Stimulated activated CD8-positive, alpha-beta memory T cell treated with anti-CD3 and anti-CD28 coated beads, Interleukin-7, amount 100 ng/mL, for 4 hours (primary cell): ENCODE measurements at places on chromosomes 13 and 19.
A peak's percentile ranks its signal among the peaks of the same experiment; 100 is the strongest.

DNA sequence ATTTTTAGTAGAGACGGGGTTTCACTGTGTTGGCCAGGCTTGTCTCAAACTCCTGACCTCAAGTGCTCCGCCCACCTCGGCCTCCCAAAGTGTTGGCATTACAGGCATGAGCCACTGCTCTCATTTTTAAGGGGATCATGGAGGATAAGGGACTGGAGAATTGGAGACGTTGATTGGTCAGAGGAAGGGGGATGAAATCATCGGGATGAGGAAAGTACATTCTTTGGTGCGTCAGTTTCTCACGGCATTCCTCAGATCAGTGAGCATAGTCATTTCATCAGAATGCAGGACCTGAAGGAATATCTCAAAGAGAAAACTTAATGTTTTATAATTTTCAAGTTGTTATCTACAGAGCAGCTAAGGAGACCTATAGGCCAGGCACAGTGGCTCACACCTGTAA, 14.0 kb downstream of the ZNF114 start:
- no peak for DNase-seq

GRCh38 chr19:17648097-17648660, 40.0 kb downstream of the UNC13A start:
- DNase-seq, result no peak

DNA sequence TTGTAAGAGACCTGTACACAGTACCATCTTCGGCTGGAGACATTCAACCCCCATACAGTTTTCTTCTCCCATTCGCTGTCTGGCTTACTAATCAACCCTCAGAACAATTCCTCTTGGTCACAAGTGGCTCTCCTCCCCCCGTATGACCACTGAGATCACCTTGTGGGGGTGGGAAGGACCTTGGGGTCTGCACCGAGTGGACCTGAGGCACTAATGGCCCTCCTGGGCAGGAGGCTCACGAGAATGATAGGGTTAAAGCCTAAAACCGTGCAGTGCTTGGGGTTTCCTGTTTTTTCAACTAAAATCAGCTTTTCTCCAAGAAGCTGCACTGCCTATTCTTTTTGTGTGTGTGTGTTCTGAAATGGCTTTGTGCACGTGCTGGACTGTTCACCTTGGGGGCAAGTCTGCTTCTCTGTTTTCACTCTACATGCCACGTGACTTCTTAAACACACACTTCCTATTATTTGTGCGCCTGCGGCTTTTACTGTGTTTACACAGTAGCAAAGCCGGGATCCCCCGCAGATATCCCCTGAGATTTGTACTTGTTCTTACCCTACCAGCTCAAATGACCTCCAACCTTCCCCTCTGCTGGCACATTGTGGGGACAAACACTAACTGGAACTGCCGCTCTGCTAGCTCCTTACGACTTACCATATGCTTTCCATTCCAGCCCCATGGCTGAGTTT, 12.3 kb downstream of the RBM26 start:
- DNase-seq, result no peak

- DNase-seq, result no peak
Measured at GRCh38 chr19:7067716-7068115, 1.8 kb upstream of the ZNF557 start.

- no peak for DNase-seq
Measured at GRCh38 chr13:45393941-45394570, 24.1 kb downstream of the SLC25A30 start.

DNA sequence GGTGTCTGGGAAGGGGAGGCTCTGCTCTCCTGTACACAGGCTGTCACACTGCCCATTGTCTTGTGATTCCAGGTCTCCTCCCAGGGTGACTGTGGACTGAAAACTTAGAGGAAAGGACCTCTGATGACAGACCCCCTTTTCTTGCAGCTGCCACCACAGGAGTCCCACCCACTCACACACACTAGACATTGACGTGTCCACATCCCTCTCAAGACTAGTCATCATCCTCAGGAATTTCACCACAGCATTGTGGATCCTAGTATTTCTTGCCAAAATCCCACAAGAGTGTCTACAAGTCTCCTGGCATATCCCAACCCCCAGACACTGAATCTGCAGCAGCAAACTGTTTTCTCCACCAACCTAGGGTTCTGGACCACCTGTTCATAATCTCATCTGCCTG, 5.3 kb downstream of the ZNF85 start:
- no peak for DNase-seq

GRCh38 chr13:25806264-25806974, 245.4 kb downstream of the SHISA2 start:
- DNase-seq, result no peak

DNA sequence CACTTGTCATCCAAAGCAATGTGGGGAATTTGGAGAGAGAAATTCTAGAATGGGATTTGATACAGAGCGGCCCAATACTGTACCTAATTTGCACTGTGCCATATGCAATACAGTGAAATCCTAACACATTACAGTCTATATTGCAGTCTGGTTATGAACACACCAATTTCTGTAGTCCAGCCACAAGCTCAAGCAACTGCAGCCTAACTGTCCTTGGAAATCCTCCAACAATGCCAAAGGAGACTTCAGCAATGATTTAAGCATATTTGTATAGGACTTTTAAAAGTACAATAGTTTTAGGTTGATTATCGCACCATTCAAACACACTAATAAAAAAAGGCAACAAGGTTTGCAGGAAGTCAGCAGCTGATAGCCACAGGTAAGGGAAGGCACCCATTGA, 17.3 kb downstream of the DIAPH3 start:
- DNase-seq, result no peak

GRCh38 chr19:18294467-18294864, 13.0 kb upstream of the JUND start:
- peak; percentile 93 for DNase-seq

- DNase-seq, result no peak
Measured at GRCh38 chr19:48565090-48565489, 13.1 kb downstream of the SULT2B1 start.

DNA sequence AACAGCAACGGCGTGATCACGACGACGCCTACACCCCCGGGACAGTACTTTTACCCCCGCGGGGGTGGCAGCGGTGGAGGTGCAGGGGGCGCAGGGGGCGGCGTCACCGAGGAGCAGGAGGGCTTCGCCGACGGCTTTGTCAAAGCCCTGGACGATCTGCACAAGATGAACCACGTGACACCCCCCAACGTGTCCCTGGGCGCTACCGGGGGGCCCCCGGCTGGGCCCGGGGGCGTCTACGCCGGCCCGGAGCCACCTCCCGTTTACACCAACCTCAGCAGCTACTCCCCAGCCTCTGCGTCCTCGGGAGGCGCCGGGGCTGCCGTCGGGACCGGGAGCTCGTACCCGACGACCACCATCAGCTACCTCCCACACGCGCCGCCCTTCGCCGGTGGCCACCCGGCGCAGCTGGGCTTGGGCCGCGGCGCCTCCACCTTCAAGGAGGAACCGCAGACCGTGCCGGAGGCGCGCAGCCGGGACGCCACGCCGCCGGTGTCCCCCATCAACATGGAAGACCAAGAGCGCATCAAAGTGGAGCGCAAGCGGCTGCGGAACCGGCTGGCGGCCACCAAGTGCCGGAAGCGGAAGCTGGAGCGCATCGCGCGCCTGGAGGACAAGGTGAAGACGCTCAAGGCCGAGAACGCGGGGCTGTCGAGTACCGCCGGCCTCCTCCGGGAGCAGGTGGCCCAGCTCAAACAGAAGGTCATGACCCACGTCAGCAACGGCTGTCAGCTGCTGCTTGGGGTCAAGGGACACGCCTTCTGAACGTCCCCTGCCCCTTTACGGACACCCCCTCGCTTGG, 966 bp downstream of the JUNB start:
- peak; percentile 76 for DNase-seq

DNA sequence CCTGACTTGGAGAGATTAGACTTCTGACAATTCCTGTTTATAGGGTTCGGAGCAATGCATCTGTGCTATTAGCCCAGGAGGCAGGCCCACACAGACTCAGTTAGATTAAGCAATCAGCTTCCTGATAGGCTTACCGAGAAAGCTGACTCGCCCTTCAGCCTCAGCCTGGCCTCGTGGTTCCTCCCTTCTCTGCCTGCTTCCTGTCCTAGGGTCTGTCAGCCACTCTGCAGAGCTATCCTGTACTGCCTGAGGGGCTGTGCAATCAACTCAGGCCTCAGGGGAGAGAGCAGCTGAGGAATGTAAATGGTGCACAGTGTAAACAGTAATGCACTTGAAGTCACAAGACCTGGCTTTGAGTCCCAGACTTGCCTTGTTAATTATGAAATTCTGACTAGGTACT, 30.7 kb downstream of the HTR2A start:
- no peak for DNase-seq

DNA sequence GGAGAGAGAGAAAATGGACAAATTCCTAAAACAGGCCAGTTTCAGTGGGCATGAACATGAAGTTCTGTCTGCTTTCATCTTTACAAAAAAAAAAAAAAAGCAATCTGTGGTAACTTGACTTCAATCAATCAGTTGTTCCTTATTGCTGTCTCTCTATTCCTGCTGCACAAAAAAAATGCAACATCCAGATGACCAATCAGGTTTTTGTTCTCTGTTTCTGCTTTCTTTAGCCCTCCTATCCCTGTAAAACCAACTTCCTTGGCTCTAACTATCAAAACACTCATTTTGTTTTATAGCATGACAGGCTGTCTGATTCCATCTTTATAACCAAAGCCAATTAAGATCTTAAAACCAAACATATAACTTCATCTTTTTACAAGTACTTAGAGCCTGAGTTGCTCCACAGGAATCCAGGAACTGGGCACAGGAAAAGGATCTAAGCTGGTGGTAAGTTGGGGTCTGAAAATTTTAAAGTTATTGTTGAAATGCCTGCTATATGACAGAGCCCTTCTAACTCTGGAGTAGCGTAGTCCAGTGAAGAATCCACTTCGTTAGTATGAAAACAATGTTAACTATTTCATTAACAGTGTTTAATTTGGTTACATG, at the start of gene FPR3:
Gene FPR3 (plus strand): TSS at position 273 of the 606 bp plus-strand sequence. CDS start 28,592 bp downstream, outside the sequence.
- no peak for DNase-seq

DNA sequence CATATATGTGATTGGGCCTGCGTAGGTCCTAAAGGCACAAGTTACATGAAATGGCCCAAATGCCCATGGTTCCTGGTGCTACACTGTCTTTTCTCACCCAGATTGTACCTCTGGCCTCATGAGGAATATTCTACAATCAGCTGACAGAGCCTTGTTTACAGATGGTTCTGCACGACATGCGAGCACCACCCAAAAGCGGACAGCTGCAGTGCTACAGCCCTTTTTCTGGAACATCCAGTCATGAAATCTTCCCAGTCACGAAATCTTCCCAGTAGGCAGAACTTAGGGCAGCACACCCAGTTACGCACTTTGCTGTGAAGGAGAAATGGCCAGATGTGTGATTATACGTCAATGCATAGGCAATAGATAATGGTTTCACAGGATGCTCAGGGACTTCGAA, 7.7 kb upstream of the ELF1 start:
- no peak for DNase-seq

DNA sequence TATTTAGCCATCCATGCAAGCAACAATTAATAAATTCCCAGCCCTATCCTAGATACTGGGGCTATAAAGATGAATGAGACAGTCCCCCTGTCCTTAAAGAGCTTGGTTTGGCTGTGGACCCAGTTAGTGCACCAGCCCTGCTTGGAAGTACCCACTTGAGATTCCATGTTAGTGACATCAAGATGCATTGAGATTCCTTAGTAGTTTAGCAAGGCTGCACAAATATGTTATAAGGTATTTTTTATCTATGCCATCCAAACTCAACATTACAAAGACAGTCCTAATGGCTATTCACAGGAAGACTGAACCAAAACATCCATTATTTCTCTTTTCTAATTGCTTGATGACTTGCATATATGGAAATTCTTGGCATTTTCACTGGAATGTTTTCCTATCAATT, 48.8 kb upstream of the RAP2A start:
- DNase-seq, result no peak

DNA sequence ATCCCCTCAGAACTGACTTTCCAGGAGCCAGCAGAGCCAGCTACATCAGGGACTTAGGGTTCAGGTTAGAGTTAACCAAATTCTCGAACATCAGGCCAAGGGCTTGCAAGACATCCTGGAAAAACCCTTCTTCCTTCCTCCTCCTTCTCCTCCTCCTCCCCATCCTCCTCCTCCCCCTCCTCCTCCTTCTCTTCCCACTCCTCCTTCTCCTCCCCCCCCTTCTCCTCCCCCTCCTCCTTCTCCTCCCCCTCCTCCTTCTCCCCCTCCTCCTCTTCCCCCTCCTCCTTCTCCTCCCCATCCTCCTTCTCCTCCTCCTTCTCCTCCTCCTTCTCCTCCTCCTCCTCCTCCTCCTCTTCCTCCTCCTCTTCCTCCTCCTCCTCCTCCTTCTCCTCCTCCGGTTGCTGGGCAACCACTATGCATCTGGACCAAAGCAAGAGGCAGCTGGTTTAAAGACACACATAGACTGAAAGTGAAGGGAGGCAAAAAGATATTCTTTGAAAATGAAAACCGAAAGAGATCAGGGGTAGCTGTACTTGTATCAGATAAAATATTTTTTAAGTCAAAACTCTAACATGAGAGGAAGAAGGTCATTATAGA, 5.9 kb upstream of the CCL25 start:
- no peak for DNase-seq

GRCh38 chr13:75151081-75151643, 330.8 kb downstream of the TBC1D4 start:
- DNase-seq, result no peak

GRCh38 chr19:41627966-41628675, 1.2 kb upstream of the CEACAM4 start:
- no peak for DNase-seq

- DNase-seq, result no peak
Measured at GRCh38 chr13:66875264-66875663, 354.9 kb downstream of the PCDH9 start.

GRCh38 chr13:90713441-90714133, 633.9 kb upstream of the MIR17HG start:
- no peak for DNase-seq

DNA sequence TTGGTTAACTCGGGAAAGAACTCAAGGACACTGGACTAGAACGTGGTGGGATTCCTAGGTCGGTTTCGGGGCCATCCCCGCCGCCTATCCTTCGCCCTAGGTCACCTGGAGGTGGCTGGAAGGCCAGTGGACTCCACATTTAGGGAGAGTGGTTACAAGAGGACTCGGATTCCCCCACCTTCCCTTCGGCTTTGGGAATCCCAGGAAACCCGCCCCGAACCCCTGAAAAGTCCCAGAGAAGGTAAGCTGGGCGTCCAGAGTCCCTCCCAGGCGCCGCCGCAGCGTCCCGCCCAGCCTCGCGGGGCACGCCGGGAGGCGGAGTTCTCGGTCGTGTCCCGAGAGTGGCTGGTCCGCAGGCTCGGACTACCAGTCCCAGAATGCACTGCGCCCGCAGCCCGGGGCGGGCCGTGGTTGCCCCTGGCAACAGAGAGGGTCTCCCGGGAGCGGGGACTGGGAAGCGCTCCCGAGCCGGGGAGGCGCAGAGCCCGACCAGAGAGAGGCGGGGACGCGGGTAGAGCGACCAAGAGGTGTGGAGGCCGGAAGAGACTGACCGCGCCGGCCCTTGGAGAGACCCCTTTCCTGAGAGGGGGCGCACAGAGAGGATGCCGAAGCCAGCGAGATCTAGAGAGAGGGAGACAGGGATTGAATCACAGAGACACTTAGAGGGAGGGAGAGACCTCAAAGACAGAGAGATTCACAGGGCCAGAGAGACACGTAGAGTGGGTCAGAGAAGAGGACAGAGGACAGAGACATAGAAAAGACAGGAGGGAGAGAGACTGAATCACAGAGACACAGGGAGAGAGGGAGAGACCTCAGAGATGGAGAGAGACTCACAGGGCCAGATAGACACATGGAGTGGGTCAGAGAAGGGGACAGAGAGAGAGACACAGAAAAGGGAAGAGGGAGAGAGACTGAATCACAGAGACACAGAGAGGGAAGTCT, 2.6 kb upstream of the PRKCG start:
- DNase-seq, result peak; percentile 78

- no peak for DNase-seq
Measured at GRCh38 chr19:18725841-18726770, 42.6 kb downstream of the CRTC1 start.

- no peak for DNase-seq
Measured at GRCh38 chr19:15397782-15398181, 18.2 kb upstream of the AKAP8 start.
